Left lung (tissue), 14 donors: ENCODE measurements at places on chromosomes 2 and 18.

DNA sequence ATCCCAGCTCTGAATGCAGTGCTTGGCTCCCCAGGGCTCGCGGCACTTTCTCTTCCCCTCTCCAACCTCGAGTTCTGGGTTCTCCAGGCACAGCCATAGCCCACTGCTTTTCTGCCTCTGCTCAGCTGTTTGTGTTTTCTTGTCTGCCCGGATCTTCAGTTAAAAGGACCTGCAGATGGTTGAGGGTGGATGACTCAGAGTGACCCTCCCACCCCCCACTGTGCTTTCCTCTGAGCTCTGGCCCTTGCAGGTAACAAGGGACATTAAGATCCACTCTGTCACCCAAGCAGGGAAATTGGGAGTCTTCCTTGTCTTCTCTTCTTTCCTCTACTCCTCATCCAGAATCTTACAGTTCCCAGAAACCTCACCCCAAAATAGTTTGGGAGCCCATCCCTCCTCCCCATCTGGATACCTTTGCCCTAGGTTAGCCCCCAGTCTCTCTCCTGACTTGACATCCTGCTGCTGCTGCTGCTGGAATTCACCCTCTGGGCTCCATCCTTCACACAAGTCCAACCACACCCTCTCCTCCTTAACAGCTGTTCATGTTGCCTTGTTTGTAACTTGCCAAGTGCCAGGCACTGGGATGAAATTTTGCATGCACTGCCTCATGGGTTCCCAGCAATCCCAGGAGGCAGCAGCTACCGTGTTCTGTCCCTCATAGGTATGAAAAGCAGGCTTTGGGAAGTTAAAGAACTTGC, 157.9 kb upstream of the TTC39C start:
- DNase-seq, result no peak

DNA sequence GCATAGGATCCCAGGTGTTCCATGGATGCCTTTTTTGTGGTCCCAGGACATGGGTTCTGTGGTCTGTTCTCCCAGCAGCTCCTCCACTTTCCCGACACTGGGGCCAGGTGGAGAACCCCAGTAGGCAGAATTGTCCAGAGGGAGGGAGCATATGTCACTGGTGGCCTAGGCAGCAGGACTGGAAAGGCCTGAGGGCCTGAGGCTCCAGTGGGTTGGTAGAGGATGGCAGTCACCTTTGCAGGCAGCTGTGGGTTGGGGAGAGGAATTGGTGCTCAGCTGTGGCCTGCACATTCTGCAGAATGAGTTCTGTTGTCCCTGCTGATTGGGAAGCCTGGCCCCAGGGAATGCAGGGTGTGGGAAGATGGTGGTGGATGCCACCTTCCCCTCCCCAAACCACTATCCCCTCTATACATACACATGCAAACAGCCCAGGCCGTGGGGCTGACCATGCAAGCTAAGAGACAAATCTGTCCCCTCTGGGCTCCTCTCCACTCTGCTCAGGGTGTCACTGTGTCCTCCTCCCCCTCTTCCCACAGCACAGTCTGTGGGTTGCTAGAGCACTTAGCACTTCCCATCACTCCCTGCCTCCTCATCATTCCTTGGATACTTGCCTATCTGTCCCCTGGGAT, 11.4 kb downstream of the CTIF start:
- no peak for DNase-seq

DNA sequence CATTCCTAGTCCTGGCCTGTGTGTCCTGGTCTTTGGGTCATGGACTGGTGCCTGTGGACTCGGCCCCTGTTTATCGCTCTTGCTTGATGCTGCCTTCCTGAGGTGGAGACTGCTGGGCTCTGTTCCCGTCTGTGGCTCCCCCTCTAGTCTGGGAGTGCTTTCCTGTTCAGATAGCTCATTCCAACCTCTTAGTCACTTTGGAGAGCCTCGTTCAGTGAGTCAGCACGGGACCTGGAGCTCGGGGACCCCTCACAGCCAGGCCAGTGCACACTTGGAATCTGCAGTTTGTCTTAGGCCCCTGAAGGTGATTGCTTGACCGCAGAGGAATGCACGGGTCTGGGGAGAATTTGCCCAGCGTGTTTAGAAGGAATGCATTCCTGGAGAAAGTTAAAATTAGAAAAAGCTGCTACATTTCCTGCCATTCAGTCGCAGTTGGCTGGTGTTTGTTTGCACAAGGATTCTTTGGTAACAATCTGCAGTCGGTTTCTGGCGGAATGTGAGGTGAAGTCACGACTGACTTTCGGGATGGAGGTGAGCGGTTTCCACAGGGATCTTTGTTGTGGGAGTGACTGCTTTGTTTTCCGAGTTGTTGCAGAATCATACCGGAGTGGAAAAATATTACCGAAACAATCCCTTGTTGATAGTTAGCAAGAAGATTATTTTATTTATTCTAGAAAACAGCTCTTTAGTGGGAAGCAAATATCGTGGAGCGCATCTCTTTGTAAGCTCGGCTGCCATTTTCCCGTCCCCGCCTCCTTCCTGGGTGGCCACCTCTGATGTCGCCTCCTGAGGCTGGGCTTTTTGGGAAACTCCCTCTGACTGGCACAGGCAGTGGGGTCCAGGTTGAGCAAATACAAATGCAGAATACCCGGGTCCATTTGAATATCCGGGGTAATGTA, 29.6 kb downstream of the SH3BP4 start:
- peak; percentile 36 for DNase-seq

GRCh38 chr2:64104933-64105332, 39.3 kb downstream of the PELI1 start:
- no peak for DNase-seq

DNA sequence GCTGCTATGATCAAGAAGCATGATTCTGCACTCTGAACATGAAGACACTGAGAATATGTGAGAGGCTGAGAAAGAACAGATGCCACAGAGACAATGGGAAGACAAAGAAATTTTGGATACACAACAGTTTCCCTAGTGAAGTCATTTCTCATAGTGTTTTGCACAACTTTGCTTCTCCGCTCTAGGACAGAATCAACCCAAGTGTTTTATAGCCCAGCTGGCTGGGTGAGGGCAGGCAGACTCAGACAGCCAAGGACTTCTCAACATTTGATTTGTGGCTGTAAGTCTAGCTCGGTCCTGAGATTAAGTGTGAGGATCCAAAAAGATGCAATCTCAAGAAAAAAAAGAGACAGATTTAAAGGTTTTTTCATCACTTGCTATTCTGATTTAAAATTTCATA, 536.5 kb upstream of the CRIM1 start:
- DNase-seq, result peak; percentile 17

GRCh38 chr2:178819992-178820391, 12.8 kb upstream of the TTN start:
- DNase-seq, result no peak

DNA sequence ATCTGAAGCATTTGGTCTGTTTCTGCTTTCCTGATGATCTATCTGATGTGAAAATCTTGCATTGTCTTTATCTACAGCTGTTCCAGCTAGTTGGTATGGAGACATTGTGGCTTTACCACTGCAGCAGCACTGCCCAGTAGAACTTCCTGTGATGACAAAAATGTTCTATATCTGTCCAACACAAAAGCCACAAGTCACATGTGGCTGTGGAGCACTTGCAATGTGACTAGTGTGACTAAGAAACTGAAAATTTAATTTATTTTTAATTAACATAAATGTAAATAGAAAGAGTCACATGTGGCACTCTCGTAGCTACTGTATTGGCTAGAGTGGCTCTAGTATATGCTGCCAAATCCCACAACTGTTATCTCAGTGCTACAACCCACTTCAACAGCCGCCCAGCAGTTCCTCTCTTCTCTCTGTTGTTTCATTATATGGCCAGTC, 425.7 kb downstream of the SETBP1 start:
- no peak for DNase-seq

- DNase-seq, result no peak
These were observed 96.8 kb downstream of the SGPP2 start for GRCh38 chr2:222521099-222521498.

DNA sequence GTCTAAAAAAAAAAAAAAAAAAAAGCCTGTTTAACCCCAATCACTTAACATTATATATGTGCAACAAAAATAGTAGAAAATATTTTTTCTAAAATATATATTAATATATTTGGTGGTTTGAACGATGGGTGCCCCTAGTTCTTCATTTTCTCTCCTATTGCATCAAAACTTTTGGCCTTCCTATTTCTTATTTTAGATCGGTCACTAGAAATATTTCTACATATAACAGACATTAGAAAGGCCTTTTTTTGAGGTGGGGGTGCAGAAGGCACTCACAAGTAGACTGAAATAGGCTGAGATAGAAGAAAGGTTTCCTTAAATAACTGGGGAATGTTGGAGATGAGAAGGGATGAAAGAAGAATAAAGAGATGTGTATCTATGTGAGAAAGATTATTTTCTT, 49.3 kb upstream of the AP1S3 start:
- DNase-seq, result no peak

DNA sequence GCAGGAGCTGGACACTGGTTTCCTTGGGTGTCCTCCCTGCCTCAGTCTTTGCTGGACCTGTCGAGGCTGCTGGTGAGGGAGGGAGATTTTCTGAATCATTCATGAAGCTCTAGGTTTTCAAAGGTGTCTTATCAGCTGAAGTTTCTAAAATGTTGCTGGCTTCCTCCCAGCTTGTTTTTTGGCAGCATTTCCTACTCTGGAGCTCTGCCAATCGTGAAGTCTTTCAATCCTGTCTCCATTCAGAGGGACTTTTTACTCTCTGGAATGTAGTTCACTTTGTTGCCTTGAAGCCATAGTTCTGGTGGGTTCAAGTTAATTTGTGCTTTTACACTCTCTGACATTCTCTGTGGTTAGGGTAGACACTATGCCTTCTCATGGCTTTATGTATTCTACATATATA, 23.9 kb downstream of the SNTG2 start:
- DNase-seq, result peak; percentile 35

DNA sequence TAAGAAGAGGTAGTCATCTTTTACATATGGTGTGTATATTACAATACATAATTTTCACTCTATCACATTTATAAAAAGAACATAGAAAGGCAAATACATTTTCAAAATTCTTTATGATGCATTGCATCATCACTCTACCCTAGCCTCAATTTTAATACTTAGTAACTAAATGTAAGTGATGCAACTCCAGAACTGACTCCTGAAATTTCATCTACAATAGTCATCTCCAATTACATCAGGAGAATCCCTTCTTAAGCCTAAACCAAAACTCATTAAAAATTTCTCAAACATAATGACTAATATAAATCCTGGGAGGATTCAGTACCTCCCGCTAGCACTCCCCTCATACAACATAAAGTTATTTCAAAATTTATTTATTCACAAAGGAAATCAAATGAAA, 15.9 kb downstream of the TMX3 start:
- no peak for DNase-seq

- DNase-seq, result no peak
These were observed 37.9 kb upstream of the TTR start for GRCh38 chr18:31553800-31554199.

DNA sequence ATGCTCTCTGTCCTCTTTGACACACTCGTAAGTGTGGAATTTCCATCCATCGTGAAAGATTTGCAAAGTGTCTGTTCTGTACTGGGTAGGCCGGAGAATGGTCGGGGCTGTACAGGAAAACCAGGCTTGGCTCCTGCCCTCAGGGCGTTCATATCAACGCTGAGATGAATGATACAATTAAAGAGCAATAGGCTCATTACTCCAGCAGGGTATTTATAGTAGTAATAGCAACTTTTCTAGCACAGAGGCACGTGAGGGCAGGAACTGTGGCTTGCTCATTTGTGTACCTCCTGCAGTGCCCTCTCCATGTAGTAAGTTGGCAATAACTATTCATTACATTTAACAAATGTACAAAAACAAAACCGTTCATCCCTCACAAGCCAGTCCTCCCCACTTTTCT, 5.3 kb upstream of the NCK2 start:
- DNase-seq, result no peak

- DNase-seq, result no peak
These were observed 493.7 kb upstream of the VRK2 start for GRCh38 chr2:57552885-57553284.

DNA sequence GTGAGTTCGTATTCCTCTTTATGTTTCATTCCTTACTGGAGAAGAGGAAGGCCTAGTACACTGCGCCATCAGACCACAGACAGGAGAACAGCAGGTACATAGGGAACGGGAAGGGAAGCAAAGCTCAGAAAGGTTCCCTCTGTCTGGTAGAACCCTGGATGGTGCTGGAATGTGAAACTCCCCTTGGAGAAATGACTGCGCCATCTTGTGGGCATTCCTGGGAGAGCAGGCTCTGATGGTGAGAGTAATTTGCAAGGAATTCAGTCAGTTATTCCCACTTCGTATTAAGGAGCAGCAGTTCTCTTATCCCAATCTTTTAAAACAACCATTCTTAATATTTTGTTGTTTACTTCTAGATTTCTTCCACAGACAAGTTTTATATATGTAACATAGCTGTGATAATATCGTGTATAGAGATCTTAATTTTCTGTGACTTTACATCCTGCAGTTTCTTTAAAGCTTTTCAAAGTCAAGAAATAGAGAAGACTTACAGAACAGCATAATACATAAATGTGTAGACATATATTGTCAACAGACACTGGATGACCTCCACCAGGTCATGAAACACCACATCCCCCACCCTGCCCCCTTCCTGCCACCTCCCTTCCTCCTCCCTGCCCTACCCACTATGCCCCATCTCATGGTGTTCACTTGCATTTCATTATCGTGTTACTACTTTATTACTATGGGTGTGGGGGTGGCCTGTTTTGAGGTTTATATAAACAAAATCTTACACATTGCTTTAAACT, 83.9 kb downstream of the ARHGEF4 start:
- DNase-seq, result peak; percentile 54

DNA sequence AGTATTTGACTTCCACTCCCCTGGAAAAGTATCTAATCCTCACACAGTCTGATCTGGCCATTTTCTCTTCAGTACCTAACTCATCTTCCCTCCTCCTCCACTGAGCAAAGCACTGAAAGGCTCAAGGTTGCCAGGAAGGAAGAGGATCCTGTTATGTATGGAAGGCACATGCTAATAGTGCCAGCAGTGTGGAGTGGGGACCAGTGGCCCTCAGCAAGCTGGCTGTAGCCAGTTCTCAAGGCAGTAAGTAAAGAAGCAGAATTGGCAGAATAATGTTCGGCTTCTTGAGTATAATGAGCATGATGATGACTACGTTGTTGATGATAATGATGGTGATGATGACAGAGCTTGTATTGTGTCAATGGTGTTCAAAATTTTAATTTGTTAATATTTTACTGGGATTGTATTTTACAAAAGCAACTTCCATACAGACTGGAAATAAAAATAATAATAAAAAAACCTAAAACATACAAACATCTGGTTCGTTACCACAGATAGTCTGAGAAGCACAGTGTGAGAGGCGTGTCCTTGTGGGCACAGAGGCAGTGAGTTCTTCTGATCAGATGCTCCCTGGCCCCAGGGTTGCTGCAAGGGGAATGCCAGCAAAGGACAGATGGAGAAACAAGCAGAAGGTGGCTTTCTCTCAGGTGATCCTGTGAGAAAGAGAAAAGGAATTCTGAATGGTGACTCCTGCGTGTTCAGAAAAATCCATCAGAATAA, 528.8 kb downstream of the CMPK2 start:
- no peak for DNase-seq
